SW 1271 (cell line): ENCODE measurements at places on chromosomes 1 and 21.
A peak's percentile ranks its signal among the peaks of the same experiment; 100 is the strongest.

DNA sequence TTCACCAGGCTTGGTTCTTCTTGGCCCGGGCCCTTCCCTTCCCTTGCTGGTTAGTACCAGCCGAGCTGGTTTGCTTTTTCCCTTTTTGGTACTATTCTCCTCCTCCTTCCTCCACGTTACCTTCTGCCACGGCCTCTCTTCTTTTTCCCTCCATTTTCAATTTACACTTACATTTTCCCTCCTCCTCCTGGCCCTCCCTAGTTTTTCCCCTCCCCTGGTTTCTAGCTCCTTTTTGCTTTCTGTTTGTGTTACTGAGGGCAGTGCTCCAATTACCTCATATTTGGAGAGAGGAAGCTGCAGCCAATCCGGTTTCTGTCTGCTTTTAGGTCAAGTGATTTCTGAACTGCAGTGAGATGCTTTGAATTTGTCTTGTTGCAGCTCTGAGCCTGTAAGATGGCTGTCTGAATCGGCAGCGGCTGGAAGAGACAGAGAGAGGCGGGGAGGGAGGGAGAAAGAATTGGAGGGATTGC, 63.7 kb downstream of the MACF1 start:
- no peak for DNase-seq

DNA sequence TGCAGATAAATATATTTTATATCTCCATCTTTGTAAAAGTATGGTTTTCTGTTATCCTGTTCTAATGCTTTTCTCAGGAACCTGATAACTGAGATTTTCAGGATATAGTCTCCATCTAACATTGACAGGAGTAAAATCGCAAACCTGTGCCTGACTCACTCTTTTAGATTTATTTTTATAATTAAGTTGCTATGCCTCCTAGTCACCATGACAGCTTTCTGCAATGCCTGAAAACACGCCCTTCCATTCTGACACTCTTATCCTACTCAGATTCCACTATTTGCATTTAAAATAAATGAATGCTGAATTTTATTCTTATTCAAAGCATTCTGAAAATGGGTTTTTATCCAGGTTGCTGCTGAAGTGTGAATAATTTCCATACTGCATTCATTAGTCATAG, 62.8 kb downstream of the RGS21 start:
- DNase-seq: no peak

- DNase-seq: no peak
Observed at GRCh38 chr1:203475012-203475981, at the start of gene PRELP. PRELP (plus strand) TSS chr1:203475806; CDS start chr1:203483185, 7,379 bp downstream.

DNA sequence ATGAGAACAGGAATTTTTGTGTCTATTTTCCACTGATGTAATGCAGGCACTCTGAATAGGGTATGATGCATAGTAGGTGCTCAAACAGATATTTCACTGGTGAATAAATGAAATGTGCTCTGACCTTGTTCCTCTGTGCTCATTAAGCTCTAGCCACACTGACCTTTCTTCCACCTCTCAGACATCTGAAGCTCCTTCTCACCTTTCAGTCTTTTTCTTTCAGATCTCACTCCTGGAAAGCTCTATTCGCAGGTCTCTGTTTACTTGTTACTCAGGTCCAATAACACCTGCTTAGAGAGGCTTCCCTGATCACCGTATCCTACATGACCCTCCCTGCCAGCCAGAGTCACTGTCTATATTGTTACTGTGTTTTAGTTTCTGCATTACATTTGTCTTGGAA, 59.2 kb upstream of the IVNS1ABP start:
- DNase-seq: no peak

- no peak for DNase-seq
Observed at GRCh38 chr1:51551848-51552296, 32.8 kb upstream of the EPS15 start.

DNA sequence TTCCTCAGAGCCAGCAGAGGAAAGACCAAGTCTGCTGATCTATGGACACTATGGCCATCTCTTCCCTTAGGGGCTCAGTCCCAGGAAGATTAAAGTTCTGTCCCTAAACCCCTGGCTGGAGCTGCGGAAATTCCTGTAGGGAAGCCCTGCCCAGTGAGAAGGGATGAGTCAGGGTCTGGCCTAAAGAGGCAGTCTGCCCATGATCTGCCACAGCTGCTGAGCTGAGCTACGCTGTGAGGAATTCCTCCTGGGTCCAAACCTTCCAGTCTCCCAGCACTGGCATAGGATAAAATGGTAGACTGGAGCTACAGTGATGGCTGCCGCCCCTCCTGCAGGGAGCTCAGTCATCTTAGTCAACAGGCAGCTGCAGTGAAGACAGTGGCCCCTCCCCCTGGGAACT, 213.7 kb downstream of the BRINP2 start:
- DNase-seq: no peak

DNA sequence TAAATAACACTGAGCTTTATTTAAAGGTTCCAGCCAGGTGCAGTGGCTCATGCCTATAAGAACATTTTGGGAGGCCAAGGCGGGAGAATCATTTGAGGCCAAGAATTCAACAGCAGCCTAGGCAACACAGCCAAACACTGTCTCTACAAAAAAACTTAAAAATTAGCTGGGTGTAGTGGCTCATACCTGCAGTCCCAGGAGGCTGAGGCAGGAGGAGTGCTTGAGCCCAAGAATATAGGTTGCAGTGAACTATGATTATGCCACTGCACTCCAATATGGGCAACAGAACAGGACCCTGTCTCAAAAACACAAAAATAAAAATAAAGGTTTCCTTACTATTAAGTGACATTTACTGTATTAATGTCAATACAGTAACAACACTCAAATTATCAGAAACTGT, 2.1 kb downstream of the TAF12 start:
- peak; percentile 27 for DNase-seq

GRCh38 chr1:22450351-22451021, 1.2 kb upstream of the ZBTB40 start:
- DNase-seq: no peak

GRCh38 chr1:170402476-170403311, 129.3 kb upstream of the GORAB start:
- no peak for DNase-seq

- no peak for DNase-seq
Observed at GRCh38 chr1:248811514-248812490, 13.9 kb downstream of the SH3BP5L start.

- no peak for DNase-seq
Observed at GRCh38 chr1:19402031-19402813, 83.1 kb downstream of the CAPZB start.

GRCh38 chr21:42056468-42056867, 14.6 kb upstream of the UMODL1 start:
- no peak for DNase-seq

DNA sequence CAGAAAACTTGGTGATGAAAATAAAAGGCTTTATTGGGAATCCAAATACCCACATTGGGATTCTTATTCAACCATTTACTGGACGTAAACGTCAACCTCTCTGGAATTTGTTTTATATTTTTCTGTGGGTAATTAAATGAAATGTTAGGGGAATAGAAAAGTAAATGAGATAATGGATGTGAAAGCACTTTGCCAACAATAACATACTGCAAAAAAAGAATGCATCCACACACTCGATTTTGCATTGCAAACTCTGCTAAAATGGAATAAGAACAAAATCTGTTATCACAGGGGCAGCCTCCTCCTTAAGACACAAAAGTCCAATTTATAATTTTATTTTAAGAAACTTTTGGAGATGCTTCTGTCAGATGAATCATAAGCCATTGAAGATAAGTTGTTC, 88.4 kb downstream of the ERG start:
- no peak for DNase-seq

- no peak for DNase-seq
Observed at GRCh38 chr1:233025157-233025556, 74.7 kb downstream of the NTPCR start.

DNA sequence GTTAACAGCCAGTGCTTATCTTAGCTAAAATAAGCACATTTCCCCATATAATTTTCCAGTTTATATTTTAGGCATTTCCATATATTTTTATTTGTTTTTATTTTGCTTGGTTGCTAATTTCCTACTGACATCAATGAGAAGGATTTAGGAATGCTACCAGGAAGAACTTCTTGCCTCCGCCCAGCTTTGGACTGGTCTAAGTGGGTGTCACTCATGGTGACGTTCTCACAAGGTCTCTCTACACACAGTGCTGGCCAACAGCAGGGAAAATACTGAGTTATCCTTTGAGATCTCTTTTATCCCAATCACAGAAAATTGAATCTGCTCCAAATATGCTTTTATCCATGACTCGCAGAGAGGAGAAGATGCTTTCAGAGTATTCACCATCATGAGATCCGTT, 13.2 kb downstream of the MX1 start:
- DNase-seq: no peak

DNA sequence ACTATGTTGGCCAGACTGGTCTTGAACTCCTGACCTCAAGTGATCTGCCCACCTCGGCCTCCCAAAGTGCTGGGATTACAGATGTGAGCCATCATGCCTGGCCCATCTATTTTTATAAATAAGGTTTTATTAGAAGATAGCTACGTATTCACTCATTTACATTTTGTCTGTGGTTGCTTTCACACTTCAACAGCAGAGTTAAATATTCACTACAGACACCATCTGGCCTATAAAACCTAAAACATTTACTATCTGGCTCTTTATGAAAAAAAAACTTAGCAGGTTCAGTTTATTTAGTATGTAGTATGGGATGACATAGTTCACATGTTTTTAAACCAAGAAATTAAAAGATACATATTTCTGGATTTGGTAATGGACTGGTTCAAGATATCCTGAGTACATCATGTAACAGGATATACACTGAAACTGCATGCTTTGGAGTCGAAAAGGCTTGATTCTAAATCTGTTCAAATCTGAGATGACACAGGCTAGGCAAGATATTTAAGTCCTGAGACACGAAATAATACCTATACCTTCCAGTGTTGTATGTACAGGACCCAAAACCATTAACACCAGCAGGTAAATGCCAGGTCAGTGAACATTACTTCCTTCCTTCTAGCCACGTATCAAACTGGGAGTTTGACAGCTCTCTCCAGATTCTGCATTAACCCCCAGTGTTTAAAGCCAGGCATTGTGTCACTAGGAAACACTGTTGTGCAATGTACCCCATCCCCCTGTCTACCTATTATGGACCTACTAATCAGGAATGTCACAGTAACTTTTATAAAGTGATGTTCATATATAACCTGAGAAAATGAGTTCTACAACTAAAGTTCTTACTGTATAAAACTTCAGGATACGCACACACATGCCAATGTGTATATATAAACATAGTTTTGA, 54.3 kb upstream of the SDC3 start:
- no peak for DNase-seq

DNA sequence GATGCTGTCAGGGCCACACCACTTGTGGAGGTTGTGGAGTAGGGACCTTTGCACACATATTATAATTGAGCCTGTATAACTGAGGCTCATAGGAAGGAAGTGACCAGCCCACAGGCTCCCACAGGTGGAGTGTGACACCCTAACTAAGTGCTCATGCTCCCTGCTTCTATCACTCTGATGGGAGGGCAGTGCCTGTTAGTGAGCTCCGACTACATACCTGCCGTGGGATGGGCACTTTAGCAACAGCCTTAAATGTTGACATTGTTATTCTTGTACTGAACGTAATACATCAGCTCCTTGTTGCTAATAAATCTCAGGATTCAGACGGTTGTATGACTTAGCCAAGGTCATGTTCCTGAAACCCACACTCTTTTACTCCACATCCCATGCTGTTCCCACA, 58.0 kb downstream of the BEND5 start:
- no peak for DNase-seq

GRCh38 chr1:114154963-114155322, 1.3 kb upstream of the SYT6 start:
- DNase-seq: no peak

DNA sequence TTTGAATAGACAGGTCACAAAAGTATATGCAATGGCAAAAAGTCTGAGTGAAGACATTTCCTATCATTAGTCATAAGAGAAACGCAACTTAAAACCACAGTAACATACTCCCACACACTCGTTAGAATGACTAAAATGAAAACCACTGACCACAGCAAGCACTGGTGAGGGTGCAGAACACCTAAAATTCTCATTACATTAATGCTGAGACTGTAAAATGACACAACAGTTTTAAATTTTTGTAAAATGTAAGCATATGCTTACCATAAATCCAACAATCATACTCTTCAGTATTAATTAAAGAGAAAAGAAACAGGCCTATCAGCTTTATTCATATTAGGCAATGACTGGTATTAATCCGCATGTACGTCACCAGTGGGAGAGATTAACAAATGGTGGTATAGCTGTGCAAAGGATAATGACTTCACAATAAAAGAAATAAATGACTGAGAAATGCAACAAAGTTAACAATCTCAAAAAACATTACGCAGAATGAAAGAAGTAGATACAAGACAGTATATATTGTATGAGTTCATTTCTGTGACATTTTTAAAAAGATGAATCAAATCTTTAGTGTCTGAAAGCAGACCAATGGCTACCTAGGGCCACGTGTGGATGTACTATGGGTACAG, 253.5 kb downstream of the AKT3 start:
- DNase-seq: no peak

GRCh38 chr1:25183126-25183980, 48.9 kb downstream of the SYF2 start:
- DNase-seq: no peak

DNA sequence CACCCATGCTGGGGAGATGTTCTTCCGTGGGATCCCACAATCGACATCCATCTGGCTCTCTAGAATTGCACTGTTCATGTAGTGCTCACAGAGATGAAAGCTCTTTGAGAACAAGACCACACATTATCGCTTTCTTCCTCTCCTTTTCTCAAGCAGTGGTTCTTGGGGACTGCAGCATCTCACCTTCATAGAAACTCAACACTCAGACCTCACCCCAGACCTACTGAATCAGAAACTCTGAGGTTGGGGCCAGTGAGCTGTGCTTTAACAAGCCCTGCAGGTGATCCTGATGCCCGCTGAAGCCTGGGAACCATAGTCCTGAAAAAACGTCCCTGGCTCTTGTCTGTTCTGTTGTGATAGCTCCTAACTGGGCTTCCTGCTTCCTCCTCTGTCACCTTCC, 251.3 kb upstream of the FGGY start:
- no peak for DNase-seq

DNA sequence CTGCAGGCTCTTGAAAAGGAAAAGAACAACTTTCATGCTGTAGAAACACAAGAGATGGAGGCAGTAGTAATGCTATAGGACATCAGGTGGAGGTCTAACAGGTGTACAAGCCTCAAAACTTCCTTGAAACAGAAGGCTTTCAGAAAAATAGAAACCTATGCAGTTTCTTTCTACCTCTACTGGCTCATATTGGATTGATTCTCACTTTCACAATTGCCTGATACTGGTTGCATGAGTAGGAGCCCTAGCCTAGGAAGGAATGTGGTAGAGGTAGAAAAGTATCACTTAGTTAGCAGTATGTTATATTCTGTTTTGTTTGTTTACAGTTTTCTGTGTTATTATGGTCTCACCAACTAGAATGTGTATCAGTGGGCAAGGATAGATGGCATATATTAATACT, 175.4 kb upstream of the GORAB start:
- no peak for DNase-seq
